ENCODE measurements at places on chromosomes 1 and 21.

DNA sequence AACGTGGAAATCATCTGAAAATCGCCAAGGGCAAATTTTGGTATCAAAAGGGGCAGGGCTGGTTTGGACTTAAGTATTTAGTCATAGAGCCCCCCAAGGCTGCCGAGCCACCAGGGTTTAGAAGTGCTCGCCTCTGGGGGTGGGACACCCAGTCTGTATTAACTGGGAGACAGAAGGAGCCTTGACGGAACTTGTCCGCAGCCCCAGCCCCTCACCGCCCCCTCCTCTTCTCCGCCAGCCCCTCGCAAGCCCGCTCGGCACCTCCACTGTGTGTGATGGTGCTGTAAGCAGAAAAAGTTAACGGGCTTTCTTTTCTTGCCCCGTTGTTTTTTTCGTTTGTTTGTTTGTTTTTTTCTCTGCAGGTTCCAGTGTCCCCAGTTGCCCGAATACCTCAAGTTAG, 37.5 kb upstream of the KDM4A start:
- DNase-seq: no peak

DNA sequence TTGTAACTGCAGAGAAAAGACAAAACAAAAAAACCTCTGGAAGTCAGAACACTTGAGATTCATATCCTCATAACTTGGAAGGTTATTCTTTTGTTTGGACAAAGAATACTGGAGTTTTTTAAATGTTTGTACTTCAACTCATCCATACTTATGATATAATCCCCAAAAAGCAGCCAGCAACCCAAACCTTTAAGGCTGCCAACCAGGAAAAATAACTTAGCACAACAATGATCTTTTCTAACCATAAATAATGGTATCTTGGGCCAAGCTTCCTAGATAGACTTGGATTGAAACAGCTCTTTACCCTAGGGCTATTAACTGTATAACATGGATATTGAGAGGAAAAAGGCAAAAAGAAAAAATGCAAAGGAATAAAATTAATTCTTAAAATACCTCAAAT, 335.1 kb downstream of the LTN1 start:
- DNase-seq: no peak

DNA sequence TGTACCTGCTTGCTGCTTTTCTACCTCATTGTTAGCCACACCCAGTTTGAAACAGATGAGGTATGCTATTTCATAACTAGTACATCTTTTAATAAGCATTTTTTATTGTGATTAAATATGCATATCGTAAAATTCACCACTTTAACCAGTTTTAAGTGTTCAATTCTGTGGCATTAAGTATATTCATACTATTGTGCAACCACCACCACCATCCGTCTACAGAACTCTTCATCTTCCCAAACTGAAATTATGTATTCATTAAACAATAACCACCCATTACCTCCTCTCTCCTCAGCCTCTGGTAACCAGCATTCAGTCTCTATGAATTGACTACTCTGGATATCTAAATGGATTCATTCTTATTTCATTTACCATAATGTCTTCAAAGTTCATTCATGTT, 20.1 kb downstream of the DR1 start:
- DNase-seq: no peak

DNA sequence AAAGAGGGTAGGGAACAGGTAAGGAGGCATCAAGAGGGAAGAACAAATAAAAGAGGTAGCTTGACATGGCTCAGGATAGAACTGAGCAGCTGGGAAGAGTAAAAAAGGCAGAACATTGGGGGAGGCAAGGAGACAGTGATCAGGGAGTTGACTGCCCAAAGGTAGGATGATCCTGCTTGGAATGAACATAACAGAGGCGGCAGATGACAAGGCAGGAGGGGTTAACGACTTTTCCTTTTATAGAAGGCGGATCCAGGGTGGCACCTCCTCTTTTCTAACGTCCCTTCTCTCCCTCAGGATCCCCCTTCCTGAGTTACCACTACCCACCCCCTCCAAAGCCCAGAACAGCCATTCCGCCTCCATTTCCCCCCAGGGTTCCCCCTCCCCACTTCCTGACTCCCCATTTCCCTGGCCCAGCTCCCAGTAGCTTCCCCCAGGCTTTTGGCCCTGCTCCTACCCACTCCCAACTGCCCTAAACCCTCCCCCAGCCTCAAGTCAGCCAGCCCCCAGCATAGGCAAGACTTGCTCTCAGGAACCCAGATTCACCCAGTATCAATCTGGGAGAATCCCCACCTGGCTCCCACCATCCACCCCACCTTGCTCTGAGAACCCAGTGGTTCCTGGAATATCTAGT, 769 bp upstream of the ADAMTS4 start:
- DNase-seq: peak; percentile 21

GRCh38 chr1:100708476-100709062, 11.0 kb upstream of the VCAM1 start:
- DNase-seq: peak; percentile 74

DNA sequence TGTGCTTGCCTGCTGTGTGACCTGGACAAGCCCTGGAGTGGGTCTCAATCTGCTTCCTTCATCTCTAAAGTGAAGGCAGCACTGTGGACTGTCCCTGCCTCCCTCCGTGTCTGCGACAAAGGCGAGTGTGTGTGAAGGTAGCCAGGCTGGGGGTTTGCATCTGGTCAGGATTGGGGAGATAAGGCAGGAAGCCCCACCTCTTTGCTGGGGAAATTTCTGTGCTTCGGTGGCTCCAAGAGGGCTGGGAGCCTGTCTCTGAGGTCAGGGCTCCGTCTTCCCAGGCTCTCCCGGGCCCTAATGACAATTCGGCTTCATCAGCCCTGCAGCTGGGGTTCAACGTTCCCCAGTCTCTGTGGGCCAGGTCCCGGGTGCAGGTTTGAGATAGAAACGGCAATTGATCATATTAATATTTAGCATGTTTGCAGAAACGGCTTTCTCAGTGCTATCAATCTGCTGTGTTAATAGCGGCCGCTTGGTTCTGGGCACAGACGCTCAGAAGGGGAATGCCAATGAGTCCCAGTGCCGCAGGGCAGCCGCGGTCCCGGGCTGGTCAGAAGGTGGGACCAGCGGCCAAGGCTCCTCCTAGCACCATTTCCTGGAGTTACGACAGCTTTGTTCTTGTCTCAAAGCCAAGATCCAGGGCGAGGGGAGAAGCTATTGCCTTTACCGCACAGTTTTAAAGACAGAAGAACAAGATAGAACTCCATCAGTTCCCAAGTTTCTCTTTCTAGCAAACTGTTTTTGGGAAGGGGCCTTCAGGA, 105.7 kb downstream of the PRDM16 start:
- DNase-seq: no peak

DNA sequence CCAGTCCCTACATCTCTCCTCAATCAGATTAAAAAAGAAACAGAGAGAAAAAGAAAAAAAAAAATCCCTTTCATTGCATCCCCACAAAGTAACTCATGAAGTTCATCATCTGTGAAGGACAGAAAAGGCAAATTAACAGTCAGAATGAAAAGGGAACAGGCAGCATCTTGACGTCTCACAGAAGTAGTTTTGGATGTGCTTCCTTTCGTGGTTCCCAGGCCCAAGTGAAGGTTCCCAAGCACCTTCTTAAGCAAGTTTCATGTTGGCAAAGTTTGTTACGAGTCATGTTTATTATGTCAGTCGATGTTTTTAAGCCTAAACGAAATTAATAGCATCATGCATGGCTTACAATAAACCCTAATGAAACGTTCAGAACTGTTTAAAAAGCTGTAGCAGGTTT, 475.2 kb downstream of the SETD4 start:
- no peak for DNase-seq

DNA sequence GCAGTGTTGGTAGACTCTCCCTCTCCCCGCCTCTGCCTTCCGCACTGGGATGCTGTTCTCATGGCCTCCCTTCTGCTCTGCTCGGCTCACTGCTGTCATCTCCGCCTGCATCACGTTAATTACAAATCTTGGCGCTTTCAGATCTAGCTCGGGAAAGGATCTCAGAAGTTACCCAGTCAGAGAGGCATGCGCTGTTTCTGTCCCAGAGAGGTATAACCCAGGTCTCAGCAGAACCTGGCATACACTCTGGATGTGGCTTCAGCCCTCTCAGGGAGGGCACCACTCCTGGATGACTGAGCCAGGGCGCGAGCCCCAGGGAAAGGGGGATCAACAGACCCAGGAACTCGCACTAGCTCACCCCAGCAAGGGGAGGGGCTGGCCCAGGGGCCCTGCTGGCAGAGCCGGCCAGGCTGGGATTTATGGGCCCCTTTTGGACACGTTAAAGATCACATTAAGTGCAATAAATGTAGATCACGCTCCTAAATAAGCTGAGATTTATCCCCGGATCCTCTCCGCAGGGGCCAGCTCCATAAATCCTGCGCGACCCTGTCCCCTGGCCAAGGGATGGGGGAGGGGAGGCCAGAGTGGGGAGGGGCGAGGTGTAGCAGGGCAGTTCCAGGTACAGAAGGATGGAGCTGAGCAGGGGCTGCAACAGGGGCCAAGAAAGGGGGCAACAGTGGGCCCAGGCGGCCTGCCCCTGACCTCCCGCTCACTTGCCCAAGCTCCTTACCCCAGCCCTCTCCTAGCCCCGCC, 101.3 kb upstream of the ZBTB40 start:
- no peak for DNase-seq

GRCh38 chr1:246162560-246162959, 344.5 kb downstream of the SMYD3 start:
- DNase-seq: no peak

GRCh38 chr21:32951041-32951440, 74.7 kb upstream of the OLIG2 start:
- DNase-seq: no peak

GRCh38 chr1:223482766-223483165, 89.6 kb downstream of the CCDC185 start:
- DNase-seq: no peak

DNA sequence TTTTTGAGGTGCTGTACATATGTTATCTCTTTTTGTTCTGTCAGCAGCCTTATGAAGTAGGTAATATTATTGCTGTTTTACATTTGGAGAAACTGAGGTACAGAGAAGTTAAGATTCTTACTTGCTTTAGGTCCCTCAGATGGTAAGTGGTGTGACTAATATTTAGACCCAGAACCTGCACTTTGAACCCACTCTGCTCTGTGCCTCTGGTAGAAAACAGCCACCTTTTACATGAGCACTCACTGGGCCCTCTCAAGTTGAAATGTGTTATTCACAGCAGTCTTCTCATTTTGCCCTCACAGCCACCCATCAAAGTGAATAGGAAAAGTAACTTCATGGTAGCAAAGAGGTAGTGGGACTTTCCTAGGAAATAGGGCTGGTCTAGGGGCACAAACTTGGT, 4.7 kb downstream of the NSUN4 start:
- DNase-seq: no peak

GRCh38 chr1:241997401-241997998, 1.4 kb downstream of the MAP1LC3C start:
- no peak for DNase-seq

DNA sequence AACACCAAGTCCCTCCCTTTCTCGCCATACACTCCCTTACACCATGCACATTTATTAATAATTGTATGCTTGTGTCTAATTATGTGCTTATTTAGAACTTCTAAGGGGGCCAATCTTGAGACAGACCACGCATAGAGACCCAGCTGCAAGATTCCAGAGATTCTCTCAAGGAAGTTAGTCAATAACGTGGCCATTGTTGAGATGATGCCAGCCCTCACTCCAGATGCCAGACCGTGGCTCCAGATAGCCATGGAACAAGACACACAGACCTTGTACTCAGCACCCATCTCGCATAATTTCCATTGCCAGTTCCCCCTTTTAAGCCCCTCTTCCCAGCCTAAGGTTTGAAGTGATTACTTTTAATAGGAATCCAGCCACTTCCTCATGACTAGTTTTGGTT, 62.4 kb downstream of the DIRAS3 start:
- DNase-seq: peak; percentile 16

DNA sequence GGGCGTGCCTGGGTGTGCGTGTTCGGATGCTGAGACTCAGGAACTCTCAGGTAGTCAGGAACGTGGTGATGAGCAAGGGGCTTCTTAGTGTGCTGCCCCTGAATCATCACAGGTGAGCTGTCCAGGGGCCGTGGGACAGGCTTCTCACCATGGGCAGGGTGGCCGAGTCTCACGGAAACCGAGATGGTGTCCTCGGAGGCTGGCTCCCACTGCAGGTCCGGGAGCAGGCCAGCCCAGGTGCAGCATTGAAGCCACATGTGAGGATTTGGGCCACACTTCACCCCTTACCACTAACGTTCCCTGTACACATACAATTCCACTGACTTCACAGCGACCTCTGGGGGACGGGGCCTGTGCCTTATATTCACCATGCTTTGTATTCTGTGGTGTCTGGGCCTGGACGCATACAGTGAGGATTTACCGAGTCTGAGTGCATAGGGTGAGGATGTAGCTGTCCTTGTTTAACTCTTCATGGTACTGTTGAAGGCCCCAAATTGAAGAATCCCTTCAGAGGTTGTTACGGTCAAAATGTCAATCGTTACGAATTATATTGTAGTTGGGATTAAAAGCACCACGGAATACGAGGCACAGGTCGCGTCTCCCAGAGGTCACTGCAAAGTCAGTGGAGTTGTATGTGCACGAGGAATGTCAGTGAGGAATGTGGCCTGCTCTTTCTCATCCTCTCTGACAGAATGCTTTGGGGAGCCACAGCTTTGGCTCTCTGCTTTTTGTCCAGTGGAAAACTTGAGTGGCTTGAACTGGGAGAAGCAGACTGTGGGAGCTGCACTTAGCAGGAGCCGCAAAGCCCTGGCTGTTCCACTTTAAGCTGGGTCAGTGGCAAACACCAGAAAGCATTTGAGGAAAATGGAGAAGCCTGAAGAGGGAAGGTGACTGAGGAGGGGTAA, 95.3 kb downstream of the MTR start:
- no peak for DNase-seq

DNA sequence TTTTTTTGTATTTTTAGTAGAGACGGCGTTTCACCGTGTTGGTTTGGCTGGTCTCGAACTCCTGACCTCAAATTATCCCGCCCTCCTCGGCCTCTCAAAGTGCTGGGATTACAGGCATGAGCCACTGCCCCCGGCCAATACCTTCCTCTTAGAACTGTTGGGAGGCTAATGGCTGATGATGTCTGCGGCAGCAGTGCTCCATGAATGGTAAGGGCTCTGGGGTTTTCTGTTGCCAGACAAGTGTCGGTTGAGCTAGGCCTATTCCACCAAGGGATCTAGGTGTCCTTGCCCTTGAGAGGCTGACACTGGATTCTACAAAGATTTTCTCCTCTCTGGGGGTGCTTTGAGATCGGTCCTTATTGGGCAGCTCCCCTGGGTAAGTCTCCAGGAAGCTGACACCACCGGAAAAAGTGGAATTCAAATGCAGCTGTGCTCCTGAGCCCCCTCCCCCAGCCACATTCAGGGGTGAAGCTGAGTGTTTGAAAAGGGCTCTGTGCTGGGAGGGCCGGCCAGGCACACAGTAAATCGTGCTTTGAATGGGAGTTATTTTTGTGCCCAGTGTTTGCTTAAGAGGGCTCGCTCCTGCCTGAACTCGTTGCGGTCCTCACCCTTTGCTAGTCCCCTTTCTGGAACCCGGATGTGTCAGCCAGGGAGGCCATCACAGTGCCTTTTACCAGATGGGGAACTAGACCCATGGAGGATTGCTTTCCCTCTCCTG, 5.2 kb downstream of the SOX13 start:
- DNase-seq: no peak

GRCh38 chr1:6827079-6827478, 41.8 kb downstream of the CAMTA1 start:
- DNase-seq: no peak

DNA sequence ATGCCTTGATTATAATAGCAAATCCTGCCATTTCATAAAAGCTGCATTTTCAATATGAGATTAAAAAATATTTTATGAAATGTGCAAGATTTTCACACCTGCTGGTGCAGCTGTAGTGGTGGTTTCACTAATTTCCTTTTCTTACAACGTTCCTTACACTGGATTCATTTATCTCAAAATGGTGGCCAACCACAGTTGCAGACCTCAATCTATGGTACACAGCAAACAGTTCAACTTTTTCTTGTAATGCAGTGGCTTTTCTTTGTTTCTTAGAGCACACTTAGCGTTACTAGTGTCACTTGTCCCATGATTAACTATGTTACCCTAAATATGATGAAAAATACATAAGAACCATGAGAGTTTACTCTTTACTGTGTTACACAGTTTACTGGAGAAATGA, 32.7 kb downstream of the FCER1A start:
- no peak for DNase-seq

All from fibroblast of skin of scalp (primary cell).